ENCODE measurements at places on chromosomes 11 and 22. TPM values are rescaled to one million over a fixed set of nuclear protein-coding genes. Genes with fewer than 3 reads are reported as not detected.
A peak's percentile ranks its signal among the peaks of the same experiment; 100 is the strongest.

GRCh38 chr11:83721263-83721662, 435.1 kb upstream of the CCDC90B start:
- H3K4me1 ChIP-seq, result peaks cover 17% of the 10 kb centered on the region
- H3K36me3 ChIP-seq, result no peaks in the 10 kb centered on the region
- DNase-seq, result no peak

- peak overlapping the region; percentile 76 for H3K27ac ChIP-seq
- no peaks in the 10 kb centered on the region for H3K36me3 ChIP-seq
- no peak overlapping the region for H3K4me3 ChIP-seq
- no peak for DNase-seq
- H3K4me1 ChIP-seq, result peaks cover 17% of the 10 kb centered on the region
Observed at GRCh38 chr11:67544616-67545242, 21.5 kb upstream of the CABP2 start.

INS gene
- total RNA-seq, result not detected

- no peaks in the 10 kb centered on the region for H3K36me3 ChIP-seq
- H3K27me3 ChIP-seq, result peaks cover 22% of the 10 kb centered on the region
- peaks cover 25% of the 10 kb centered on the region for H3K4me1 ChIP-seq
- H3K27ac ChIP-seq, result no peak overlapping the region
Observed at GRCh38 chr11:65903068-65903481, 2.9 kb upstream of the FOSL1 start.

GRCh38 chr22:42931421-42932196, 74.5 kb upstream of the ARFGAP3 start:
- H3K4me3 ChIP-seq, result peak overlapping the region; percentile 7
- H3K4me1 ChIP-seq, result peaks cover 100% of the 10 kb centered on the region
- no peaks in the 10 kb centered on the region for H3K27me3 ChIP-seq
- DNase-seq, result no peak
- H3K27ac ChIP-seq, result peak overlapping the region; percentile 95

NXPE2 gene
- 0.22 TPM for total RNA-seq

GRCh38 chr11:17504330-17505107, 27.9 kb upstream of the ABCC8 start:
- H3K27me3 ChIP-seq, result peaks cover 17% of the 10 kb centered on the region
- no peak overlapping the region for H3K4me3 ChIP-seq
- peak; percentile 77 for DNase-seq

- no peaks in the 10 kb centered on the region for H3K4me1 ChIP-seq
- H3K27me3 ChIP-seq, result no peaks in the 10 kb centered on the region
- DNase-seq, result no peak
- no peaks in the 10 kb centered on the region for H3K36me3 ChIP-seq
Observed at GRCh38 chr11:77204754-77205466, 76.9 kb downstream of the MYO7A start.

ADAMTS15 gene
- 22.9 TPM for total RNA-seq

CFL1 gene
- 299 TPM for total RNA-seq

DNA sequence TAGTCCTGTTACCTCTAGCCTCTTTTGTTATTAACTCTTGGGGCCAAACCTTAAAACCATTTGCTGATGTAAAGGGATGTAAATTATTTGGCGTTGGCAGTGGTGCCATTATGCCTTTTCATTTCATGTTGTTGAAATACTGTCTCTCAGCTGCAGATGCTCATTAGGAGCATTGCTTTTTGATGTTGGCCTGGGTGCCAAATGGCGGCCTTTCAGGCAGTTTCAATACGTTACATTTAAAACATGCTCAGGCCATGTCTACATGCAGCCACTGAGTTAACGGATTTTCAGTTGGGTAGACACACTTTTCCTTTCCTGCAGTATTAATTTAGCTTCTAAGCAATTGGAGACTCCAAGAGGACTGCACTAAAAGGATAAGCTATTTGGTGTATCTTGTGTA, 5.3 kb downstream of the NCAM1 start:
- DNase-seq, result no peak
- H3K4me3 ChIP-seq, result no peak overlapping the region
- no peaks in the 10 kb centered on the region for H3K36me3 ChIP-seq
- peak overlapping the region; percentile 18 for H3K27ac ChIP-seq
- H3K4me1 ChIP-seq, result peaks cover 75% of the 10 kb centered on the region

CTSF gene
- 48.6 TPM for total RNA-seq

- H3K4me3 ChIP-seq, result no peak overlapping the region
- no peaks in the 10 kb centered on the region for H3K4me1 ChIP-seq
- H3K36me3 ChIP-seq, result no peaks in the 10 kb centered on the region
- DNase-seq, result no peak
Observed at GRCh38 chr11:128938156-128938885, 4.3 kb downstream of the TP53AIP1 start.

GRCh38 chr11:46248289-46249102, 29.0 kb upstream of the CREB3L1 start:
- no peaks in the 10 kb centered on the region for H3K27me3 ChIP-seq

GRCh38 chr11:94794287-94795168, 26.4 kb downstream of the AMOTL1 start:
- H3K4me3 ChIP-seq, result peak overlapping the region; percentile 13
- H3K4me1 ChIP-seq, result peaks cover 75% of the 10 kb centered on the region
- peak; percentile 73 for DNase-seq
- H3K27ac ChIP-seq, result peak overlapping the region; percentile 77

DNA sequence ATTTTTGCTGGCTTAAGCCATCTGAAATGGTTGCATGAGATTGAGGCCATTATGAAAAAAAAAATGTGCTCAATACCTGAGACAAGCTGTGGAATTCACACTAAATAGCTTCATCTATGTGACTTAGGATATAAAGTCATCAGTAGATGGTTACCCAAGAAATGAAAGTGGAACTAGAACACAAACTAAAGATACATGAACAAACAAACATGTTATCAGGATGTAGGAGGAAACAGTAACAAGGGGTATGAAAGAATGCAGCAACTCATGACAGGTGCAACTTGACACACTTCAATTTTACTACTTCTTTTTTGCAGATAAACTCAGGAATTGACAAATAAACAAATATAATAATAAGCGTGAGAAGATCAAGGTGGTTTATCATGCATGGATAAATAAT, 155.0 kb downstream of the WT1 start:
- H3K4me3 ChIP-seq, result no peak overlapping the region
- DNase-seq, result no peak

DNA sequence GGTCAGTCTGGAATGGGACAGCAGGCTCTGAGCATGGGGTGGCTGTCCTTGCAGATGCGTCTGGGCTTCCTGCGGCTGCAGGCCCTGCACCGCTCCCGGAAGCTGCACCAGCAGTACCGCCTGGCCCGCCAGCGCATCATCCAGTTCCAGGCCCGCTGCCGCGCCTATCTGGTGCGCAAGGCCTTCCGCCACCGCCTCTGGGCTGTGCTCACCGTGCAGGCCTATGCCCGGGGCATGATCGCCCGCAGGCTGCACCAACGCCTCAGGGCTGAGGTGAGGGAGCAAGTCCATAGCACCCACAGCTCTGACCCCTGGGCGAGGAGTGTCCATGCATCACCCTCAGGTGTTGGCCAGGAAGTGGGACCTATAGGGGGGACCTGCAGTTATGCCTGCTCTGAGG, 51.6 kb downstream of the MYO7A start:
- H3K4me1 ChIP-seq, result peaks cover 4% of the 10 kb centered on the region
- no peak overlapping the region for H3K4me3 ChIP-seq
- no peaks in the 10 kb centered on the region for H3K36me3 ChIP-seq
- no peak for DNase-seq
- no peaks in the 10 kb centered on the region for H3K27me3 ChIP-seq
- no peak overlapping the region for H3K27ac ChIP-seq

GRCh38 chr22:50218996-50219727, 18.4 kb downstream of the SELENOO start:
- peak; percentile 89 for DNase-seq
- H3K36me3 ChIP-seq, result peaks cover 85% of the 10 kb centered on the region
- H3K27me3 ChIP-seq, result no peaks in the 10 kb centered on the region
- no peak overlapping the region for H3K4me3 ChIP-seq

GRCh38 chr11:117871160-117871559, 5.3 kb downstream of the FXYD6 start:
- H3K36me3 ChIP-seq, result no peaks in the 10 kb centered on the region
- DNase-seq, result no peak

UNC93B1 gene
- 6.1 TPM for total RNA-seq

CAPN5 gene
- 2.3 TPM for total RNA-seq

HTR3B gene
- not detected for total RNA-seq

GRCh38 chr11:110182886-110183285, 89.7 kb downstream of the ZC3H12C start:
- no peaks in the 10 kb centered on the region for H3K27me3 ChIP-seq
- no peaks in the 10 kb centered on the region for H3K4me1 ChIP-seq
- no peak overlapping the region for H3K4me3 ChIP-seq
- H3K36me3 ChIP-seq, result no peaks in the 10 kb centered on the region

ZW10 gene
- 8.6 TPM for total RNA-seq

GRCh38 chr11:115420505-115420904, 83.7 kb downstream of the CADM1 start:
- no peaks in the 10 kb centered on the region for H3K27me3 ChIP-seq
- no peak overlapping the region for H3K4me3 ChIP-seq
- H3K4me1 ChIP-seq, result peaks cover 37% of the 10 kb centered on the region
- no peak for DNase-seq

SCGB1C1 gene
- not detected for total RNA-seq

- H3K4me3 ChIP-seq, result no peak overlapping the region
- no peak overlapping the region for H3K27ac ChIP-seq
- H3K4me1 ChIP-seq, result no peaks in the 10 kb centered on the region
- DNase-seq, result no peak
Observed at GRCh38 chr11:134541951-134542350, 129.9 kb upstream of the B3GAT1 start.

GRCh38 chr11:118374729-118375128, 15.3 kb downstream of the UBE4A start:
- peaks cover 98% of the 10 kb centered on the region for H3K36me3 ChIP-seq
- H3K4me3 ChIP-seq, result no peak overlapping the region
- H3K27me3 ChIP-seq, result no peaks in the 10 kb centered on the region
- H3K4me1 ChIP-seq, result no peaks in the 10 kb centered on the region

LIF gene
- 0.16 TPM for total RNA-seq

GRCh38 chr11:110962921-110963320, 250.7 kb upstream of the ARHGAP20 start:
- no peaks in the 10 kb centered on the region for H3K4me1 ChIP-seq
- no peak overlapping the region for H3K4me3 ChIP-seq
- H3K27me3 ChIP-seq, result peaks cover 15% of the 10 kb centered on the region
- H3K36me3 ChIP-seq, result no peaks in the 10 kb centered on the region
- DNase-seq, result no peak

DNA sequence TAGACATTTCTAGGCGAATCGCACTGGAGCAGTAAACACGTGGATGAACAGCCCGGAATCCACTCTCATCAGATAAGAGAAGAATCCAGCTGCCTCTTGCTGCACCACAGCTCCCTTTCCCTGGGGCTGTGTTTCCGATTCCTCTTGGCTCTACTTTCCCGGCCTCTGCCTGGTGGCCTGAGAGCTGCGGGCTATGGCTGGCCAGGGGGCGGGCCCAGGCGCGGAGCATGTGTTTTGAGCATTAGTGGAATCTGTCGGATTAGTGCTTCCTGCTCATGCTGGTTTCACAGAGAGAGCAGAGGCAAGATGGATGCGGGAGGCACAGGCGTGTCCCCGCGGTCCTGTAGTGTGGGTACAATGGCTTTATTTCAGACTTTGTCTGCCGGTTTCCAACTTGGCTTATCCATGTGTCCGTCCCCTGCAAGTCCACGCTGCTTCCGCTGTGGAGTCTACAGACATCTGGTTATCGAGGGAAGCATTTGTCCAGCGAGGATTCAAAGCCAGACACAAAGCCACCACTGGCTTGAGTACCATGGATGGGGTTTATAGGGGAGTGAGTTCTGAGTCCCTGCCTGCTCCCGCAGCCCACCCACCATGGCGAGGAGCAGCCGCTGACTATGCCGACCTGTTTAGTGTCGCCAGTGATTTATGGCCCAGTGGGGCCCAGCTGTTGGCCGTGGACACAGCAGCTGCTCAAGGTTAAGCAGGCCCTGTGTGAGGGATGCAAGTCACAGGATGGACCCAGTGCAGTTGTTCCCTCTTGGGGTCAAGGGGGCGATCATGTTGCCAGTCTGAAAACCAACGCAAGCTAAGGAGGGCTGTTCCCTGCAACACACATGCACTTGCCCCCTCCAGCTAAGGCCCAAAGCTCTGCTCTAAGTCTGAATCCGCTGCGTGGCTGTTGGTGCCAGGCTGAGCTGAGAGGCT, 43.3 kb upstream of the EP300 start:
- H3K36me3 ChIP-seq, result no peaks in the 10 kb centered on the region
- peaks cover 13% of the 10 kb centered on the region for H3K4me1 ChIP-seq
- peak overlapping the region; percentile 69 for H3K27ac ChIP-seq
- DNase-seq, result peak; percentile 77
- H3K27me3 ChIP-seq, result no peaks in the 10 kb centered on the region

- H3K4me3 ChIP-seq, result peak within 1 kb of the TSS; percentile 70
- H3K36me3 ChIP-seq, result no peaks in the 10 kb centered on the region
- no peak for DNase-seq
- H3K27ac ChIP-seq, result peak within 1 kb of the TSS; percentile 37
Observed at GRCh38 chr11:64035576-64035975, at the start of gene FLRT1. TSS of gene FLRT1 (plus strand) at chr11:64035931. CDS start at chr11:64116268, 80,337 bp downstream.

- DNase-seq, result no peak
- H3K27ac ChIP-seq, result no peak overlapping the region
- no peaks in the 10 kb centered on the region for H3K36me3 ChIP-seq
- no peak overlapping the region for H3K4me3 ChIP-seq
Observed at GRCh38 chr22:39923696-39924095, 22.8 kb downstream of the GRAP2 start.

- no peaks in the 10 kb centered on the region for H3K27me3 ChIP-seq
- H3K4me3 ChIP-seq, result no peak overlapping the region
- H3K36me3 ChIP-seq, result no peaks in the 10 kb centered on the region
- H3K4me1 ChIP-seq, result peaks cover 17% of the 10 kb centered on the region
Observed at GRCh38 chr11:69438286-69438920, 43.1 kb upstream of the LINC01488 start.

- H3K4me3 ChIP-seq, result no peak overlapping the region
- peaks cover 26% of the 10 kb centered on the region for H3K27me3 ChIP-seq
- H3K27ac ChIP-seq, result no peak overlapping the region
- DNase-seq, result no peak
- no peaks in the 10 kb centered on the region for H3K36me3 ChIP-seq
Observed at GRCh38 chr22:23001463-23001862, 68.9 kb upstream of the GNAZ start.

- H3K4me3 ChIP-seq, result no peak overlapping the region
- no peaks in the 10 kb centered on the region for H3K4me1 ChIP-seq
- H3K36me3 ChIP-seq, result no peaks in the 10 kb centered on the region
- DNase-seq, result no peak
- no peaks in the 10 kb centered on the region for H3K27me3 ChIP-seq
Observed at GRCh38 chr11:85359859-85360258, 267.3 kb downstream of the DLG2 start.

DNA sequence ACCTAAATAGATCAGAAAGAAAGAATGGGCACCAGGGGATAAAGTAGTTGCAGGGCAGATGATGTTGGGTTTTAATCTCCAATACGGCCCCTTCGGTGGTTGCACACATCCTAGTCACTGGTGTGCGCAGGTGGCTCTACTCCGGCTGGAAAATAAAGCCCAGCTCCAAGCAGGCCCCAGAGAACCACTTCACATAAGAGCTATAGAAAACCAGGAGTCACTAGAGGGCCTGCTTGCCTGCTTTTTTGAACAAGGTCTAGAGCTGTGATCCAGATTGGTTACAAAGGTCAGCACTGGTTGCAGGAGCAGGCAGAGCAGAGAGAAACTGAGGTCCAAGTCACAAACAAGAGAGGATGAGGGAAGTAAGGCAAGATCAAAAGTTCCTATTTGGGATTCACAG, 41.5 kb upstream of the MS4A8 start:
- no peaks in the 10 kb centered on the region for H3K36me3 ChIP-seq
- H3K4me1 ChIP-seq, result no peaks in the 10 kb centered on the region
- no peak for DNase-seq
- no peak overlapping the region for H3K27ac ChIP-seq
- no peaks in the 10 kb centered on the region for H3K27me3 ChIP-seq
